ENCODE measurements at places on chromosomes 2 and 18.

- DNase-seq, result no peak
Measured at GRCh38 chr2:97750017-97750416, 36.6 kb downstream of the ZAP70 start.

- no peak for DNase-seq
Measured at GRCh38 chr2:96870626-96871255, 861 bp upstream of the SEMA4C start.

DNA sequence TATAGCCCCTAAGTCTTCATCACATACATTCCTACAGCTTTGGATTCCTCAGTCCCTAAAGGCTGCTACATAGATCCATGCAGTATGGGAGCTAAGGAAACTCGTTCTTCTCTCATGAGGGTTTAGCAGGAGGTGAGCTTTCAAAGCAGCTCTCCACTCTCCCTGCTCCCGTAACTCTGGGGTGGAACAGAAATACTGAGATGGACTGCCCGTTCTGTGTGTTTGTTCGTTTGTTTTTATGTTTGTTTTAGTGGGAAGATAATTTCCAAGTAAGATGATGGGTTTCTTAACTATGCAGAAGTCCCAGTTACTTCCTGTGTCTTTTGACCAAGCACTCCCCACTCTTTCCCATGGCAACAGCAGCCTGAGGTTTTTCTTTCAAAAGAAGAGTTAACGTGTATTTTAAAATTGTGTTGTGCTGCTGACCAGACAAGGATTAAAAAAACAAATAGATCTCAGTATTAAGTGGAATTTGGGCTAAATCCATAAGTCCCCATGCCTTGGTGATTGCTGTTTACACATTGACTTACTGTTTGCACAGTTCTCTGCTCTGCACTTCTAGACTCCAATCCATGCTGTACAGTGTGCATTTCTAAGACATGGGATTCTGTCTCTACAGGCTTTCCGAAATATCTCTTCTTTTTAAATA is 156.4 kb upstream of the SH3BP4 start:
- DNase-seq, result no peak

DNA sequence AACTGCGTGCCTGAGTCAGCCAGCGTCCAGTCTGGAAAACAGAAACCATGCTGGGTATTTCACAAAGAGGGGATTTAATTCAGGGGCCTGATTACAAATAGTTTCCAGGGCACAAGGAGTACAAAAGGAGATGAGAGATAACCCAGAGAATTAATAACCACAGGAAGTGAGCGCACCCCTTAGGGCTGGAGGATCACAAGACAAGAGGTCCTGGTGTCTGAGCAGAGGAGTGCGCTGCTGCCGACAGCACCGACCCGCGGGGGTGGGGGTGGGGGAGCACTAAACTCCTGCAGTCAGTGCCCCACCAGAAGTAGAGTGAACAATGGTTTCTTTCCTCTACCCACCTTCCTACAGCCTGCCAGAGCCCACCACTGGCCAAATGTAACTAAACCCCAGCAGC is 20.8 kb upstream of the MAL start:
- no peak for DNase-seq

DNA sequence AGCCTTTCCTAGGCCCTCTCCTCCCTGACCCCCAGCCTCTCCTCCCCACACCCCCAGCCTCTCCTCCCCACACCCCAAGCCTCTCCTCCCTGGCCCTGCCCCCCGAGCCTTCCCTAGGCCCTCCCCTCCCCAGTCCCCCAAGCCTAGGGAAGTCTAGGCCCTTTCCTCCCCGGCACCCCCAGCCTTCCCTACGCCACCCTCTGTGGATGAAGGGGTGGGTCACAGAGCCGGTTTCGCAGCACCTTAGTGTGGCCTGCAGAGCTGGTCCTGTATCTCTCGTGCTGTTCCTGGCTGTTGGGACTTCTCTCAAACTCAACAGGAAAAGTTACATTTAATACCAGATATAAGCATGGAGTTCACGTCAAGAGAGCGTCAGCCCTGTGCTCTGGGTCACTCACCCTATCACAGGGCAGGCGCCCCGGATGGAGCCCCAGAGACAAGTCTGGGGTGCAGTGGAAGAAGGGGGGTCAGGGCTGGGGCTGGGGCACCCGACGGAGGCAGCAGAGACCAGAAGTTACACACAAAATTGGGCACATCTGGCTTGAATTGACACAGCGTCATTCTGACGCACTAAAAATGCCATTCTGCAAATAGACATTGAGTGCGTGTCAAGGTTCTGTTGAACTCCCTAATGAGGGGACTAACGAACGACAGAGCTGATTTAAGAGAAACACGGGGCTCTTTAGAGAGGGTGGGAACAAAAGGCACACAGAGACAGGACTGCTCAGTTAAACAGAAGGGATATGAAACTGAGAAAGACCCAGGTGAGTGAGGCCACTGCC is 24.0 kb downstream of the KCNIP3 start:
- no peak for DNase-seq

- no peak for DNase-seq
Measured at GRCh38 chr18:24021505-24021904, 7.0 kb downstream of the TTC39C start.

All from LoVo (cell line).